ENCODE measurements at places on chromosomes 2 and 18.

DNA sequence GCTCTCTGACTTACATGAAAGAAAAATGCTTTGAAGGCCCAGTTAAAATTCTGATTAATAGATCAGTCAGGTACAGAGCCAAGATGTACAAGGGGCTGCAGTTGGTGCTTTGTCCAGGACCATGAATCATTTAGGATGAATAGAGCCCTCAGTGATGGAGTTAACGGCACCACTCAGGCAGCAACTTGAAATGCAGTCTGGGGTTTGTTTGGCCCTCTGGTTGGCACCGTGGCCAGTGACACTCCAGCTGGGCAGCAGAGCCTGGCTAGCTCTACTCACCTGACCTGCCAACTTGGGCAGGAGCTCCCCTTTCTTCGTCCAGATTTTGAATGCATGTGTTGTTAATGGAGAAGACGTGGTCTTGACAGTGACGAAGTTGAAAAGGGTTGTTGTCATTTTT is 493.0 kb upstream of the ACVR2A start:
- no peak for DNase-seq

GRCh38 chr2:169300636-169301530 is 61.5 kb downstream of the LRP2 start:
- no peak for DNase-seq

DNA sequence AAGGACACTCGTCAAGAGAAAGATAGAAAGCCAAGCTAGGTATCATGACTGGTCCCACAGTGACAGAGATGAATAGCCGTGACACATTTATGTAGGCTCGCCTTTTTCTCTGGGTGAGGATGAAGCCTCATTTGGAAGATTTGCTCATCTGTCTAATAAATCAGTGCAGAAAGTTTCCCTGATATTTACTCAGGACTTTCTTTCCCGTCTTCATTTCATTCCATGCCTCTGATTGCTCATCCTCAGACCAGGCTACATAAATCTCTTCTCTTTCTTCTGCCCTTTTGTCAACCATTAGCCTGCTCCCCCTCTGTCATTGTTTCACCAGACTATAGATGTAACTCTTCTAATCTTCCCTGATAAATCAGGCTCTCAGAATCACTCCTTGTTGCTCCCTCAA is 361.8 kb upstream of the MEIS1 start:
- no peak for DNase-seq

DNA sequence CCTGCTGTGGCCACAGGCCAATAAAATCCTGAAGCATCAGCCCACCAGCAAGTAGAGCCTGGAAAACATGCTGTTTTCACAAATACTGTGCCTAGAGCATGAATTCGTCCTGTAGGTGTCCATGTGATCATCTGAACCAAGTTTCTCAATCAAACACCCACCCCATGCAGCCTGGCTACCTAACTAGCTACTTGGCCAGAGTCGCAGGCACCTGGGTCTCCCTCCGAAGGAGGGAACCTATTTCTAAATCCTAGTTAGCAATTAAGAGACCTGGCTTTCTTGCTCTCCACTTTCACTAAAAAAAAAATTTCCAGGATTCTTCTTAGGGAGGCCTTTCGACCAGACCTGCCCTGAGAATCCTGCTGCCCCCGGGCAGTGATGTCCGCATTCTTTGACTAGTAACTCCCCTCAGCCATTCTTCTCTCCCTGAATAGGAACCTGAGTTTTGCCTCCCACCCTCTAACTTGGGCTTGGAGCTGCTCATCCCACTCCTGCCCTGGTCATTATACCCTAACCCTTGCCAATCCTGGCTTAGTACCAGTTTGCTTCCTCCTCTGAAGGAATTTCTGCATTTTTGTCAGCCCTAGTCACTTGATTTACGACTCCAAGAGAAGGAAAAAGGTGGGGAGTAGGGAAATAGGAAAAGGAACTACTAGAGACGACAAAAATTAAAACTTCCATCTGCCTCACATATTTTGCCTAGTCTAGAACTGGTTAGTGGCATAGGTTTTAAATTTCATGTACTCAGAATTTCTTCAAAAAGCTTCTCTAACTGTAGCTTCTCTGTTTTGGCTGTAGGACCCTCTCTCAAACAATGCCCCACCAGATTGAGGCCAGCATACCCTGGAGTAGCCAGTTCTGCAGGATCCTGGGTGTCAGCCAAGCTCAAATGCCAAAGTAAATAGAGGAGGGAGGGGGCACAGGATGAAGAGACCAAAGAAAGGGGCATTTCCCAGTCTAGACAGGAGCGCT is 25.4 kb upstream of the TANK start:
- no peak for DNase-seq

- DNase-seq: no peak
Measured at GRCh38 chr2:163467251-163467630, 268.6 kb downstream of the FIGN start.

DNA sequence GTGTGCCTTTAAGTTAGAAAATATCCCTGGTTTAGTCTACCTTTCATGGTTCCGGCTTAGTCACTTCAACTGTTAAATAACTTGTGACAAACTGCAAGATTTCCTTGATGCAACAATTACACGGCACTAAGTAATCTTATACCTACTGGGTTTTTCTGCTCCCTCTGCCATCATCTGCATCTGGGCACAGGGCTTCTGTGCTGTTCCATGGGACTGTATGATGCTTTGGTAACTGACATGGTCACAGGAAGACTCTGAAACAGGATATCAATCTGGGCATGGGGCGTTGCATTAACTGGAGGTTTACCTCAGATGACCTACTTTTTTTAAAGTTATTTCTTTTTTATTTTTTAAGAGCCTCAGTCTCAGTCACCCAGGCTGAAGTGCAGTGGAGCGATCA is 365.4 kb downstream of the SS18 start:
- no peak for DNase-seq

DNA sequence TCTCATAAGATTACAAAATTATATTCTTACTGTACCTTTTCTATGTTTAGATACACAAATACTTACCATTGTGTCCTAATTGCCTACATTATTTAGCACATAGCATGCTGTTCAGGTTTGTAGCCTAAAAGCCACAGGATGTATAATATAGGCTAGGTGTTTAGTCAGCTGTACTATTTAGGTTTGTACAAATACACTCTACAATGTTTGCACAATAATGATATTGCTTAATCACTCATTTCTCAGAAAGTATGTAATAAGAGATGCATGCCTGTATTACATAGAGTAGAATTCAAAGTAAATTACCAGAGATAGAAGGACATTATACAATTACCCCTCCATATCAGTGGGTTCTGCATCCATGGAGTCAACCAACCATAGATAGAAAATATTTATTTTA is 201.1 kb upstream of the COL3A1 start:
- no peak for DNase-seq

DNA sequence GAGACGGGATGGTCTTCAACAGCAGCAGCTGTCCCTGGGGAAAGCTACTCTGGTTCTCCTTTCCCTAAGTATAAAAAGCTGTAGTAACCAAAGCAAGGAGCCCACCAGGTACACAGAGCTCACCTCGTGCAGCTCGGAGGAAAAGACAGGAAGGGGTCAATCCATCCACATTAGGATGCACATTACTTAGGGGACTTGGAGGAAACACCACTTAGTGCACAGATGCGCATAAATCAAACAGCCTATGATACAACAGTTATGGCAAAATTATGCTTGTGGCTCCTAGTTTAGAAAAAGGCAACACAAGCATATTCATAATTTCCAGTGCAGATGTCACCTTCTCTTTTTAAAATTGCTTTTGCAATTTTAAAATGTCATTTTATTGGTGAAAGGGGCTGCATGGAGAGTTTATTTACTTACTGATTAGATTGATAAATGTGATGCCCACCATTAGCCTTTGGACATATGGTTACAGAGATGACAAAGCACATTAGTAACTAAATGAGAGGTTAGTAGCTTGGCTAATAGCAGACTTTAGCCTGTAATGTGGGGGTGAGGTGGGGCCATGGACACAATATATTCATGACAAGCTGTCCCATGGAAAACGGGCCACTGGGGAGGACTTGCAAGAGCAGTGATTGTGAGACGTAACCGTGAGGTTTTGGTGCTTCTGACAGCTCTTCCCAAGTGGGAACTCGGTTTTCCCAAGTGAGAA is 199.8 kb downstream of the MYT1L start:
- no peak for DNase-seq

DNA sequence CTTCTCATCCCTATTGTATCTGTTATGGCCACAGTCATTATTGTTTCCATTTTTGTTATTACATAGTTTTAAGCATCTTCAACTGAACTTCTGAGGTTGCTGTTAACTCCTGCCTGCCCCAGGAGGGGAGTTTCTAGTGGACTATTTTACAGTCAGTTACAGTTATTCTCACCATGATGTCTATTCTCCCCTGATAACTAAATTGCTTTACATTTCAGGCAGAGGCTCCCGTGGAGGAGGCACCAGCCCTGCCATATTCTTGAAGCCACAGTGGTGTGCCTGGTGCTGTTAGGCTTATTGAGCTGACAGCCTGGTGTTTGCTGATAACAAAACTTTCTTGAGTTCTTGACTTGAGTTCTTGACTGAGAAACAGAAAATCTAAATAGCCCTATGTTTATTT is 256.4 kb downstream of the TFCP2L1 start:
- DNase-seq: no peak

- no peak for DNase-seq
Measured at GRCh38 chr2:47307066-47307465, 95.9 kb upstream of the MSH2 start.

GRCh38 chr2:109482361-109482861 is 131.4 kb downstream of the SEPTIN10 start:
- no peak for DNase-seq

DNA sequence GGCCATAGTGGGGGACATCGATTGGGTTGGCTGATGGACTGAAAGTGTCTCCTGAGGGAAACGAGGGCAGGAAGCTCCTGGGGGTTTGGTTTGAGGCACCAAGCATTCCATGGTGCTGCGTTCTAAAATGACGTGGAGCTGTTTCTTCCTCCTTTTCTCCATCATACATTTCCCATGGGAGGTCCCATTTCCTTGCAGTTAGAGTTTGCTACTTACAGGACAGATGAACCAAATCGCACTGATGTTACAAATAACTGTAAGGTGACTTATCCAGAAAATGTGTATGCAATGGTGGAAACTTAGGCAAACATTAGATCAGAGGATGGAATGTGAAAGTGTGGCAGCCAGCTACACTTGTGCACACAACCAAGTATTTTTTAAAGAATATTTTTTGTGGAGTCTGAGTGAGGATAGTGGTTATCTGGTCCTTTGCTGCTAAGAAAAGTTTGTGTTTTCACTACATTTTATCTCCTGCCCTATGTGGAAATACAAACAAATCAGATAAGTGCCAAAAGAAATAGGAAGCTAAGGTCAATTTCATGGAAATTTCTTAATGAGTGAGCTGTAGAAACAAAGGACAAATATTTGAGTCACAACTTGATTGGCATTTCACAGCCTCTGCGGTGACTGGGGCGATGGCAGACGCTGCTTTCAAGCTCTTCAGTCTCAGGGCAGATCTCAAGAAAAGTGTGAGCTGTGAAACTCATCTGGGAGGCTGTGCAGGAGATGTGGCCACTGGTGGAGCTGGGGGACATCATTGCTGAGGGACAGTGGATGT is 256.2 kb downstream of the TSN start:
- no peak for DNase-seq

- no peak for DNase-seq
Measured at GRCh38 chr2:8367833-8368232, 314.0 kb upstream of the ID2 start.

GRCh38 chr2:171057575-171057974 is 103.1 kb downstream of the TLK1 start:
- DNase-seq: no peak

GRCh38 chr18:42028247-42028832 is 73.3 kb downstream of the PIK3C3 start:
- no peak for DNase-seq

DNA sequence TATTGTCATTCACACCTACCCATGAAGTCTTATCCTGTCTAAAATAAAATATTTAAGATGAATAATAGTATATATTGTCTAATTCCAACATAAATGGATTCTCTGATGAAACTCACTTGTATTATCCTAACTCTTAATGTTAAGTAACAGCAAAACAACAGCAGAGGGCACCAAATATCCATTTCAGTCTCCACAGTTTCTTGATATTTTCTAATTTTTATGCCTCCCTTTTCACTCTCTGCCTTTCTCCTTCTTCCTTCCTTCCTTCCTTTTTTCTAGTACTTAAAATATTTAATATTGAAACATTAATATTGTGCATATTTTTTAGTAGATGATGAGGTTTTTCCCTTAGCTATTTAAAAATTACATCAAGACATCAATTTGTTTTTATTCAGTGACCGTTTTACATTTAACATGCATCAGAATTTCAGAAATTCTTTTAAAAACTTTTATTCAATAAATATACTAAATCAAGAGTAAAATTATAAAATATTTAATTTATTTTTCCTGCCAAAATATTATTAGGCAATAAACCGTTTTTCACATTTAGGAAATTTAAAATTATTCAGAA is 97.6 kb downstream of the WDR7 start:
- DNase-seq: no peak

DNA sequence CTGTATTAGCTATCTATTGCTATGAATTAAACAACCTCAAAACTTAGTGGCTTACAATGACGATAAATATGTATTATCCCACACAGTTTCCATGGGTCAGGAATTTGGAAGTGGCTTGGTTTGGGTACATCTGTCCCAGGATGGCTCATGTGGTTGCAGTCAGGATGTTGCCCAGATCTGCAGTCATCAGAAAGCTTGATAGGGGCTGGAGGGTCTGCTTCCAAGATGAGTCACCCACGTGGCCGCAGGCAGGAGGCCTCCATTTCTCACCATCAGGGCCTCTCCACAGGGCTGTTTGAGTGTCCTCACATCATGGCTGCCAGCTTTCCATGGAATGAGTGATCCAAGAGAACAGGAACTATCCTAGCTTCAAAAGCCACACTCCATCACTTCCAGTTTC is 46.4 kb downstream of the CHRNA1 start:
- DNase-seq: no peak

DNA sequence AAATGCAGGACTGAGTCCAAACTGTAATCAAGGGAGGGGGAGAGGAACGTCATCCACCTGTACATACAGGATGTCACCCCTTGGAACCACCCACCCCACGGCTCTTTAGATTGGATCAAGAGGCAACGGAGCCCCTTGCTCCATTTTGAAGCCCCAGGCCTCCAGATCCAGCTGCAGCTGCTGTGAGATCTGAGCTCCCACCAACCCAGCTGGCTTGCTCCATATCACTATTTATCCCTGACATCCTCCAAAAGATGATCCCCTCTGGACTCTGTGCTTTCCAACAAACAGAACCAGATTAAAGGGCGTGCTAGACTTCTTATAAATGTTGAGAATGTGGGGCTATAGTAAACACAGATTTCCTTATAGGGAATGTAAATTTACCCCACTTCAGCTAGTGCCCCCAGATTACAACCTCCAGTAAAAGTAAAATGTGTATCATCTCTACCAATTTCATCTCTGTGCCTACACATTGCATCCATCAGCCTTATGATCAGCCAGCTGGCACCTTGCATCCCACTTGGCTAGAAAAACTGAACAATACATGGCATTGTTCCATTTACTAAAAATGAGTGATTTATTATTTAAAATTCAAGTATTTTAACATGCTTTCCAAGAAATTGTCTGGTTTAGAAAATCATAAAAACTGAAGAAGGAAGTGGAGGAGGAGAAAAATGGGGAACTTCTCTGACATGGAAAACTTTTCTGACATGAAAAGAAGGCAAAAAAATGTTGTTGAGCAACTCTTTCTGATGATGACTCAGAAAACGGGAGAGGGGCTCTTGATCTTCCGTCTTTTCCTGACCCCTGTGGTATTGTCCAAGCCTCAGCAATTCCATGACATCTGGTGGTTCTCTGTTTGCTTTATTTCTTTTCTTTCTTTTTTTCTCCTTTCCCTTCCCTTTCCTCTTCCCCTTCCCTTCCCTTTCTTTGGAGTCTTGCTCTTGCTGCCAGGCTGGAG is 262.6 kb upstream of the THUMPD2 start:
- no peak for DNase-seq

All from stimulated activated CD8-positive, alpha-beta memory T cell treated with anti-CD3 and anti-CD28 coated beads, Interleukin-2, amount 100 ng/mL, for 1 hour (primary cell).